Thoracic aorta (tissue), 2 donors: ENCODE measurements at places on chromosomes 13 and 19.

DNA sequence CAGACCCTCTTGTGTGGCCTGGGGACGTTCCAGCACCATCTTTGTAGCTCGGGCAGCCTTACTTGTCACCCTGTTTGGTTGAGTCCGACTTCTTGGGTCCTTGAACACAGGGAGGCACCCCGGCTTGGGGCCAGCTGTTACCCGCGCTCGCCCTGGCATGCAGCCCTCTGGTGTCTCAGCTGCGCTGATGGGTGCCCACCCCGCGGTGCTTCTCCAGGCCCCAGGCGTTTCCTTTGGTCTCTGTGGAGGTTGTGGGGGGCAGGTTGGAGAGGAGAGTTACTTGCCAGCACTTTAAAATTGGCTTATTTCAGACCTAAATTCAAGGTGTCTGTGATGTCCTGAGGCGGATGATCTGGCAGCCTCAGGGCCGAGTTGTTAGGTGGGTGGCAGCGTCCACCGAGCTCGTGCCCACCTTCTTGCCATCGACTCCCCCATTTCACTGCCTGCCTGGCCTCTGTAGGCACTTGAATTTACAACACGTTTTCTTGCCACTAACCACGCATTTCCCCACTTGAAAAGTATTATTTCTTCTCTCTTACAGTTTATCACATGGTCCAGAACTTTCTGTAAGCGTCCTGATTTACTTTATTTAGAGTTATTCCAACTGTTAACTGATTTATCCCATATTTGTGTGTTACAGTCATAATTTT, 16.9 kb downstream of the UBAC2 start:
- H3K4me3 ChIP-seq, result no peak overlapping the region
- DNase-seq, result no peak
- no peaks in the 10 kb centered on the region for H3K36me3 ChIP-seq
- no peak overlapping the region for H3K27ac ChIP-seq

DNA sequence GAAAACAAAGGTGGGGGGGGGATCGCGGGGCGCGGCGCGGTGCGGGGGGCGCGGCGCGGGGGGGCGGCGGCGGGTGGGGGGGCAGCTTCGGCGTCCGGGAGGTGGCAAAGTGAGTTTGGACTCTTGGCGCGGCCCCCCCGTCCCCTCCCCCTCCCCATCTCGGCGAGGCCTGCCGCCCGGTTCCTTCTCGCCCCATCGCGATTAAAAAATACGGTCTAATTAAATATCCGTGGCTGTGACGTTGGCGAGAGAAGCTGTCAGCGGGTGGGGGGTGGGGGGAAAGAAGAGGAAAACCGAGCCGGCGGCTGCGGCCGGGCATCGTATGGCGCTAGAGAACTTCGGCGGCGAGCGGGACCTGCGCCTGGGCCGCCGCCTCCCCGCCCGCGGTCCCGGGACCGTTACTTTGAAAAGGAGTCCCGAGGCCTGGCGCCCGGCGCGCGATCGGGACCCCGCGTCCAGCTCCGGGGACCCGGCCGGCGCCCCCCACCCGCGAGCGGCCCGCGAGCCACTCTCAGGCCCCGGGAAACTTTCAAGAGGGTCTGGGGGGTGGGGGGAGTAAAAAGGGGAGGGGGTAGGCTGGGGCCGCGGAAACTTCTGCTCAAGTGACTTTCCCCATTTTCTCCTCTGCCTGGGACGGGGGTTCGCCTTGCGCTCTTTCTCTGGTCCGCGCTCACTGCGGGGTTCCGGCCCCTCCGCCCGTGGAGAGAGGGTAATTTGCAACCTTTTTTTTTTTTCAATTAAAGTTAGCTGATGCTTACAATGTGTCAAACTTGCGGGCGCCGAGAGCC, 146.3 kb upstream of the ZNF536 start:
- H3K36me3 ChIP-seq, result no peaks in the 10 kb centered on the region
- DNase-seq, result no peak
- H3K4me1 ChIP-seq, result peaks cover 18% of the 10 kb centered on the region
- no peaks in the 10 kb centered on the region for H3K27me3 ChIP-seq
- no peak overlapping the region for H3K27ac ChIP-seq

DNA sequence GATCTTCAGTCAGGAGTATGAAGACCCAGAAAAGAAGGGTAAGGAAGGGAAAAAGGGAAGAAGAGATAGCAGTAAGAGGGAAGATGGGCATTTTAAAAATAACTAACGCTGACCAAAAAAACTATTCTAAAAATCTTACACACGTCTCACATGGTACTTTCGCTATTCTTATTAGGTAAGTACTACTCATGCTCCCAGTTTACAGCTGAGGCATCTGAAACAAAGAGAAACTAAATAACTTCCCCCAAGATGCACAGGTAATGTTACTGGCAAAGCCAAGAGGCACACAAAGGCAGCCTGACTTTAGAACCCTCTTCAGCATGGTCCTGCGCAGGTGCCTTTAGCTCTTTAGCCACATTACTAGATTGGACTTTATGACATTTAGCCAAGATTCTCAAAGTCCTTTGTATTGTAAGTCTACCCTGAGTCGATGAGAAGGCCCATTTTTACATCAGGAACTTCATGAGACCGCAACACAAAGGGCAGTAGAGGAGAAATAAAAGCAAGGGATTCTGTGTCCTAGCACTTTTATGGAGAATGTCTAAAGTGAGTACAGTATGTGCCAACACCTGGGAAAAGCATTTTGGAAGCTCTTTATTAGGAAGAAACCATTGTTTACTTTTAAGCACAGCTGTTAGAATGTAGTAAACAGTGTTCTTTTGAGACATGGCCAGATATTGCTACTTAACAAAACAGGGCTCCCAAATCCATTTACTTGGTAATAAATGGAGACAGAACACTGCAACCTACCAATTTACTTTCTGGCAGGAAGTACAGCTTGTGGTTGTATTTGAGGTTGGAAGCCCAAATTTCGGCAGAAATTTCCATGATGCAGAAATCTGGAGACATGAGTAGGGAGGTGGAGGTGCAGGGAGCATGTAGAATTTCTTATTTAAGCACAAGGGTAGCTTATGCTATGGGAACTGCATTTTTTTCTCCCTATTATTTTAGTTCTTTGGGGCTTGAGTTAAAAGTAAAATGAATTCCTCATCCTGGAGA, 250.7 kb downstream of the KCTD12 start:
- no peak overlapping the region for H3K4me3 ChIP-seq
- H3K27ac ChIP-seq, result no peak overlapping the region
- H3K36me3 ChIP-seq, result no peaks in the 10 kb centered on the region

GRCh38 chr19:57615346-57615745, 1.3 kb downstream of the ZNF134 start:
- no peak overlapping the region for H3K27ac ChIP-seq
- H3K36me3 ChIP-seq, result peaks cover 49% of the 10 kb centered on the region
- H3K4me1 ChIP-seq, result no peaks in the 10 kb centered on the region
- H3K27me3 ChIP-seq, result no peaks in the 10 kb centered on the region
- H3K4me3 ChIP-seq, result peak overlapping the region; percentile 75

DNA sequence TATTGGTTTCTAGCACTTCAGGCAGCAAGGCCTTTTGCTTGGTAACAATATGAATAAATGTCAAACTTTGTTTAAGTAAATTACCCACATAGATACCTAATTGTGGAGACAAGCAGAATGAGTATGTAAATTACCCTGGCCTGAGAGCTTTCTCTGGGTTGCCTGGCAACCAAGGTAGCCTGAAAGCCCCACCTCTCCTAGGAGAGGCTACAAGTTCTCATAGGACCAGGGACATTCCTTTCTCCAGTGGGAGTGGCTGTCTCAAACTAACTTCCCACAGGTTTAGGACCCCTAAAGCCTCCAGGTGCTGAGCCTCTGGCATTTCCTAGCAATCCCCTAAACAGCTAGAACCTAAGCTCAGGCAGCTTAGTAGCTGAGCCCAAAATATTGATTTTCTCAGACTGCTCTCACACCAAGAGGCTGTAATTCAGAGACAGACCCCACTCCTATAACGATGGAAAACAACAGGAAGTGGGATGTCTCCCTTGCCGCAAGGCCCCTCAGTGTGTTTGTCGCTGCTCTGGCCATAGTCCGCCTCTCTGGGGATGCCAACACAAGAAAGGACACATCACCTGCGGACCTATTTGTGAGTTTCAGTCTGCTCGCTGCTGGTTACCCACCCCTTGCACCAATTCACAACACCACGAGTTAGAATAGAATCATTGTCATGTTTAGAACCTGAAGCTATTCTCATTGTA, 207.3 kb downstream of the DLEU7 start:
- H3K27me3 ChIP-seq, result no peaks in the 10 kb centered on the region
- H3K4me1 ChIP-seq, result no peaks in the 10 kb centered on the region
- H3K4me3 ChIP-seq, result no peak overlapping the region
- DNase-seq, result no peak
- no peaks in the 10 kb centered on the region for H3K36me3 ChIP-seq
- peak overlapping the region; percentile 31 for H3K27ac ChIP-seq

- H3K27ac ChIP-seq, result no peak overlapping the region
- no peak for DNase-seq
- peaks cover 20% of the 10 kb centered on the region for H3K4me1 ChIP-seq
- H3K36me3 ChIP-seq, result peaks cover 41% of the 10 kb centered on the region
Observed at GRCh38 chr19:11038511-11038910, 50.8 kb upstream of the LDLR start.

DNA sequence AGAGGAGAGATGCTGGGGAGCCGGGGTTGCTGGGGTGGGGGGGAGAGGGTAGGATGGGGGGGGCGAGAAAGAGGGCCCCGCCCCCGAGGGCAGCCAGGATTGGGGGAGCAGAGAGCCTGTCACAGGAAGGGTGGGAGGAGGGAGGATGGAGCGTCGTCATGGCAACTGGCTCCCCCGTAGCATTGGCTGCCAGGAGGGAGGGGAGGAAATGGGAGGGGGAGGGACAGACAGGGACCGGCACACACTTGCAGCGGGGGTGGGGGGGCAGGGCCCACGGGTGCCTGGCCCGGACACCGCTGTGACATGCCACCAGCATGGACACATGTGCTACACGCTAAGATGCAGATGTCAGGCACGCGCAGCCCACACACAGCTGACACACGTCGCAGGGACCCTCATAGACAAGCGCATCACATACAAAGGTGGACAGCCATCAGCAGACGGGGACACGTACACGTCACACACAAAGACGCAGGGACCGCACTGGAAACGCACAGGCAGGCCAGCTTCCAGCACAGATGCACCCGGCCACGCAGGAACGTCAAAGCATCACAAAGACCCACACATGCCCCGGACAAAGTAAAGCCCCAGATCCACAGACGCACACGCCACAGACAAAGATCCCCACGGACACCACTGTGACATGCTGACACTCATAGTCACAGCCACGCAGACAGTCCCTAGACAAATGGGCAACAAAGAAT, at the start of gene LMTK3:
LMTK3 (minus strand) TSS at position 36 of the 704 bp plus-strand sequence. CDS start 259 bp downstream, outside the sequence.
- no peaks in the 10 kb centered on the region for H3K36me3 ChIP-seq
- H3K27me3 ChIP-seq, result no peaks in the 10 kb centered on the region

DNA sequence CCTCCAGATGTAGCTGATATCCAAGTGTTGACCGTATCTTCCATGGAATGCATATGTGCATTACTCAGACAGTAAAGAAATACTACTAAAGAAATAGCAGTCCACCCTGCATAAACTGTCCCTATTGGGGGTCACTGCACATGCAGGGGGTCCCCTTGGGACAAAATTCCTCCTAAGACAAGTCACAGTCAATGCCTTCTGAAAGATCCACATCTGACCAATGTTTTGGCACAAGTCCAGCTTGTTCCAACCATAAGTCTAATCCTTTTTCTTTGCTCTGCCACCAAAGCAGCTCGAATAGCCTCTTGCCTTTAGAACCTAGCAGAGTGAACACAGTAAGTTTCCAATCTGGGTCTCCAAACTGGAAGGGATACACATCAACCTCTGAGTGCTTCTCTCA, 87.9 kb downstream of the DIAPH3 start:
- H3K27me3 ChIP-seq, result no peaks in the 10 kb centered on the region
- no peak for DNase-seq
- no peak overlapping the region for H3K27ac ChIP-seq

GRCh38 chr13:33744589-33745369, 73.2 kb upstream of the RFC3 start:
- no peaks in the 10 kb centered on the region for H3K27me3 ChIP-seq
- H3K4me3 ChIP-seq, result no peak overlapping the region
- H3K4me1 ChIP-seq, result peaks cover 7% of the 10 kb centered on the region
- no peaks in the 10 kb centered on the region for H3K36me3 ChIP-seq

DNA sequence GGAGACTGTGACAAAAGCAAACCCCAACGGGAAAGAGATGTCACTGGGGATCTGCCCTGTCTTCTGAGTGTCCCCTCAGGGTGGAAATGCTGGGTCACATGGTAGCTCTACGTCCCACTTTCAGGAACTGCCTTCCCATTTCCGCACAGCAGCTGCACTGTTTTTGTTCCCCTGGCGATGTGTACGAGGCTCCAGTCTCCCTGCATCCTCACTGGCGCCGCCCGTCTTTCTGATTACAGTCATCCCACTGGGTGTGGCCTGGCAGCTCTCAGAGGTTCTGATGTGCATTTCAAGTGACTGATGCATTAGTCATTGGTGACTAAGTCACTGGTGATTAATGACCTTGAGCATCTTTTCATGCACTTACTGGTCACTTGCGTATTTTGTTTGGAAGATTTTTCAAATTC, 21.2 kb downstream of the PCID2 start:
- no peaks in the 10 kb centered on the region for H3K4me1 ChIP-seq
- no peak overlapping the region for H3K27ac ChIP-seq
- DNase-seq, result peak; percentile 57
- H3K27me3 ChIP-seq, result no peaks in the 10 kb centered on the region
- no peak overlapping the region for H3K4me3 ChIP-seq

DNA sequence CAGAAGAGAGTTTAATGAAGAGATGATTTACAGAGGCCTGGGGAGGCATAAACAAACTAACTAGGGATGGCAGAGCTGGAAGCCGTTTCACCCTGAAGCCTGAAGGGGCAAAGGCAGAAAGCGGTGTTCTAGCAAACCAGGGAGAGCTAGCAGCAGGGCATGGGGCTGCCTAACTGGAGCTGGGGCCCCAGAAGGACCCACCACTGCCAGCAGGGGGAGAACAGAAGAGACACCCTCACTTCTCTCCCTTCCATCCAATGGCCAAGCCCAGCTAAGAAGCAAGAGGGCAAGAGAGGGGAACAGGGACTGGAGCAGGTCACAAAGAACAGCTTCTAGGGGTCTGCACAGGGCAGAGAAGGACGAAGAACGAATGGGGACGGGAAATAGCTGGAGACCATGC, 195.5 kb downstream of the KATNAL1 start:
- no peaks in the 10 kb centered on the region for H3K27me3 ChIP-seq
- peaks cover 18% of the 10 kb centered on the region for H3K4me1 ChIP-seq
- H3K36me3 ChIP-seq, result no peaks in the 10 kb centered on the region
- H3K4me3 ChIP-seq, result no peak overlapping the region

- no peak for DNase-seq
- H3K36me3 ChIP-seq, result peaks cover under 1% of the 10 kb centered on the region
- H3K4me1 ChIP-seq, result peaks cover 29% of the 10 kb centered on the region
- peak overlapping the region; percentile 99 for H3K27ac ChIP-seq
- peak overlapping the region; percentile 98 for H3K4me3 ChIP-seq
Observed at GRCh38 chr13:110713981-110714796, 689 bp downstream of the ING1 start.
